ENCODE measurements at places on chromosomes 2 and 18. TPM values are rescaled to one million over a fixed set of nuclear protein-coding genes. Genes with fewer than 3 reads are reported as not detected.

GRCh38 chr2:11310212-11310611, 34.2 kb downstream of the ROCK2 start:
- no peak for DNase-seq

DNA sequence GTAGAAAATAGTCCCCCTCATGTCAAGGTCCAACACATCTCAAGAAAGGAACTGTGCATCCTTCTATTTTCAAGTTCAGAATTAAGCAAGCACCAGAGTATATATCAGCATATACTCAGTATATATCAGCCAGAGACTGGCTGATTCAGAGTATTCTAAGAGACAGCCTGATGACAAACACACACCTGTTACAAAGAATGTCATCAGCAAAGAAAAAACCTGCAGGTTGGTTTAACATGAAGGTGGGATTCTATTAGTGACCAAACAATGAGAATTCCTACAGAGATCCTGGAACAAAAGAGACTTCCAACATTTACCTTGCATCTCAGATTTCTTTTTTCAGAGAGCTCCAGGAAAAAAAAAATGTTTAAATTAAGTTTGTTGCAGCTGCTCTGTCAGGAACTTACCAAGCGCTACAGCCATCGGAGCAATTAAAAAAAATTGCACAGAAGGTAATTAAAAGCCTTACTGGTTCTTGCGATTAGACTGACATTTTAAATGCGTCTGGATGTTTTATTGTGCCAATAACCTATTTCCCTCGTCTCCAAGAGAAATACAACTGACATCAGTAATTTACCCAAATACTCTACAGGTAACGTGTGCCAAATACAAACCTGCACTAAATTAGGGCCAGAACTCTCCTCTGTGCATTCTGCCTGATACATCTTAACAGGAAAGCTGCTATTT, 218.1 kb downstream of the HNMT start:
- no peak for DNase-seq

GRCh38 chr2:152542995-152543481, 174.2 kb downstream of the PRPF40A start:
- peak; percentile 90 for DNase-seq

- DNase-seq, result no peak
These were observed 159.3 kb upstream of the MYCN start for GRCh38 chr2:15780912-15781574.

TFCP2L1 gene
- 174 TPM for total RNA-seq

GRCh38 chr2:127674241-127675209, 805 bp downstream of the LIMS2 start:
- no peak for DNase-seq

SDC1 gene
- total RNA-seq, result 574 TPM

DNA sequence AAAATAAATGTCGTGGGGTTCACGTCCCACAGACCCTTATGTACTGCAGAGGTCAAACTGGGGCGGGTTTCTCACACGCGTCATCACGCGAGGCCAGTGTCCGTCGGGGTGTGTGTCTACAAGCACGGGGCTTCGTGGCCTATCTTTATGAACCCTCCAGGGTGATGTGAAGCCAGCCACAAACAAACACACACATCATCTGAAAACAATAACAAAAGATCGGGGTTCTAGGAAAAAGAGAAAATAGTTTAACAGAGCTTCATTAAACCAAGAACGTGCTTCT, 23.3 kb downstream of the LDLRAD4 start:
- no peak for DNase-seq

- peak; percentile 35 for DNase-seq
These were observed 142.0 kb upstream of the DNMT3A start for GRCh38 chr2:25483607-25484266.

NAT8 gene
- total RNA-seq, result not detected

GRCh38 chr2:3208591-3208990, 169.0 kb downstream of the EIPR1 start:
- DNase-seq, result no peak

GRCh38 chr2:203891474-203891873, 23.9 kb downstream of the CTLA4 start:
- DNase-seq, result peak; percentile 73

CNGA3 gene
- not detected for total RNA-seq

GRCh38 chr18:64398320-64398719, 249.4 kb upstream of the LINC00305 start:
- DNase-seq, result no peak

DNA sequence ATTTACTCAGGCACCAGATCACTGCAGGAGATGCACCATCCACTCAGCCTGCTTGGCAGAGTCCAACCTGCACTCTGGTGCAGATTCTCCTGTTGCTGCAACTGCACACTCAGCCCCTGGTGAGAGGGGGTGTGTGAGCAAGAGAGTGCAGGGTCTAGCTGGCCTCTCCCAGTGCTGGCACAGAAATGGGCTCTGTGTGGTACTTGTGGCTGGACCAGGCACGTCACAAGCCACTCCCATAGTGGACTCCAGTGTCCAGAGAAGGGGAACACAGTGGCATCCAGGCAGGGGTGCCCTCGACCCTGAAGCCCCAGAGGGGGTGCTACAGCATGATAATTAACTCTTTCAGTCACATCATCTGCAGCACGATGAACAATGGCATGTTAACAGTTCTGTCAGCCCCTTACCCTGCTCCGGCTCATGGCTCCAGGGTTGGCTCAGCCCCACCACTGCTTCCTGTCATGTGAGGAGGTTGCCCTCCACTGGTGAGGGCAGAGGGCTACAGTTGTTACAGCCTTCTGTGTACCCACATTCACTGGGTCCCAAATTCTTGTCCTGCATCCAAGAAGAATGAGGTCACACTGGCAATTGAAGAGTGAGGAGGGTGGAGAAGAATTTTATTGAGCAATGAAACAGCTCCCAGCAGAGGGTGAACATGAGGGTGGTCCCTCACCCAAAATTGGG, 135.7 kb downstream of the EVA1A start:
- DNase-seq, result peak; percentile 10

Data from mammary epithelial cell (primary cell).